Activated CD8-positive, alpha-beta T cell treated with anti-CD3 and anti-CD28 coated beads, Interleukin-2, amount 10 ng/mL, durations not matched to agents 7 days and 5 days (primary cell): ENCODE measurements at places on chromosomes 3 and 15. TPM values are rescaled to one million over a fixed set of nuclear protein-coding genes. Genes with fewer than 3 reads are reported as not detected.

DNA sequence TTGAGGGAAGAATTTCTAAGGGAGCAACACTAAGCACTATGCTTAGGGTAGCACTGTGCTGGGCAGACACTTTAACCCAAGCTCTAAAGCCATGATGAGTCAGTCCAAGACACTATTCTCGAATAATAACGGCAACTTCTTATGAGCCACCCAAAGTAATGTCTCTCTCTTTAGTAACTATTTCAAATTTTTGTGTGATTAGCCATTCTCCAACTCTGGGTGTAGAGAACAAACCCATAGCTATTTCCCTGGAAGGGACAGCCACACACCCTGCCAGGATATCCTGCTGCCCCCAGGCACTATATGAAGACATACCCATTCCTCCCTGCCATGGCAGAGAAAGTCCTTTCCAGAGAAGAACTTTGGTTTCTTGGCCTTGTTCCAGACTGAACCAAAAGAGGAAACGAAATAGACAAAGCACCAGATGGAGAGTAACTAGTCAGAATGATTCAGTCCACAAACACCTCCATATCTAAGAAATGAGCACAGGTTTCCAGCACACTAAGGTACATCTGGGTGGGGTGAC, 384.9 kb upstream of the THBS1 start:
- DNase-seq: no peak

GRCh38 chr3:144831955-144832716, 860.5 kb downstream of the DIPK2A start:
- DNase-seq: no peak

DNA sequence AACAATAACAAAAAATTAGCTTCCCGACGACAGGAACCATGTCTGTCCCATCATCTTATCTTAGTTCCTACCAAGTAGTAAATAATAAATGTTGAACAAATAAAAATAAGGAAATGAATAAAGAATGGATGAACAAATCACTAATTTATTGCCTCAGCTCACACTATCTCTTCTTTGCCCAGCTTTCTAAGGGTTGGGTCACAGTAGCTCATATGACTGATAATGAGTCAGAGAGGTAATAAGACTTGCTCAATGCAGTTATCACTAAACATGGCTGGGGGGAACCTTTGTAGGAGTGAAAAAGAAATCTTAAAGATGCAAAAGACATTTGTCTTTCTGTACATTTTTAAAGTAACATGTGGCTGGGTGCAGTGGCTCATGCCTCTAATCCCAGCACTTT, 182.2 kb downstream of the WDR76 start:
- DNase-seq: no peak

DNA sequence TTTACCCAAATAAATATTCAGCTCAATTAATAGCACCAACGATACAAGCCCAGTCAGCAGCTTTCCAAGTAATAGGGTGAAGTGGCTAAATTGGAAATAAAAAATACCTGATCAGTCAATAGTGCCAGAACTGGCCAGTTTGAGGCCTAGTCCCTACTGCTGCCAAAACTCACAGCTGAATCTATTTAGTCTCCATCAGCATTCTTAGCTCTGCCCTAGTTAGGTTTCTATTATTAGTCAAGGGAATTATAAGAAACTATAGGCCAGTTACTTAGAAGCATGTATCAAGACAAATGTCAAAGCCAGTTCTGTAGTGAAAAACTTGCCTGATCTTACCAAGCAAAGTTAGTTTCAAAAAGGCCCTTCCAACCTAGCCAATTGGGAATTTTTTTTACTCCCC, 146.2 kb upstream of the ZBTB20 start:
- DNase-seq: no peak

DNA sequence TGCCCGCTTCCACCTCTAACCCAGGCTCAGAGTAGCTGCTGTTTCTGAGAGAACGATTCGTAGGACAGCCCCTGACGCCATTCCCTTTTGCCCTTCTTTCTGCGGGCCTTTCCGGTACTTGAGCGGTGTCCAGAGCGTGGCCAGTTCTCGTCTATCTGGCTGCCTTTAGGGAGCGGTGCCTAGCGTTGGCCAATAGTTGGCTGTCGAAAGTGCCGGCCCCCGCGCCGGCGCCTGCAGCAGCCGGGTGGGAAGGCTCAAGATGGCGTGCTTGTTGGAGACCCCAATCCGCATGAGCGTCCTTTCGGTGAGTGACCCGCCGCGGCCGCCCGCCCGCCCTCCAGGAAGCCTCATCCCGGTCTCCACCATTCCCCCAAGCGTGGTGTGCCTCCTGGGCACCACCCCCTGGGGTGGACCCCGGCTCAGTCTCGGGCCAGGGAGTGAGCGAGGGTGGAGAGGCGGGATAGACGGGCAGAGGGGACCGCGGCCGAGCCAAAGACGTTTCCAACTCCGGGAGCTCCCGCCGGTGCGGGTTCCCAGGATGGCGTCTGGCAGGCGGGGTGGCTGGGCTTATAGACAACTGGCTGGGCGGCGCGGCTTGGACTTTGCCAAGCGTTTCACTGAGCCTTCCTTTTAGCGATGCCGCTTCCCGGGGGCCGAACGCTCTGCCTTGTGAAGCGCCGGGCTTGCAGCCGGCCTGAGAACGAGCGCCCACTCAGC, at the start of gene ARMC8:
Gene ARMC8, plus strand, starts transcription at position 6 of the 717 bp plus-strand sequence. Its CDS starts 254 bp downstream, at position 260.
- peak; percentile 53 for DNase-seq

DNA sequence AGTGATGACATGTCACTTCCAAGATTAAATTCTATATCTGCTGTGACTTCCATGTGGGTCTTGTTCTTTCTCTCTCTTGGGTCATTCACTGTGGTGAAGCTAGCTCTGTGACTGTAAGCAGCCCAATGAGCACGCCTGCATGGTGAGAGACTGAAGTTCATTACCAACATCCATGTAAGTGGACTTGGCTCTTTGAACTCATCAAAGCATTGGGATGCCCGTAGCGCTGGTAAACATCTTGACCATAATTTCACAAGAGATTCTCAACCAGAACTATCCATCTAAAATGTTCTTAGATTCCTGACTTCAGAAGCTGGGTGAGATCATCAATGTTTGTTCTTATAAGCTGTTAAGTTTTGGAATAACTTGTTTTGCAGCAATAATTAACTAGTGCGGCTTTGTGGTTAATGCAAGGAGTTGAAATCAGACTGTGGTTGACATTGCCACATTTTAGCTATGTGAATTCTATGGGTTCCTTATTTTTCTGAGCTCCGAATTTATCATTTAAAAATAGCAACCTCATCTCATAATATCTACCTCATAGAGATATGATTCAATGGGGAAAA, 31.6 kb upstream of the LRRC3B start:
- no peak for DNase-seq

- no peak for DNase-seq
Measured at GRCh38 chr3:129077222-129077621, 16.6 kb downstream of the GP9 start.

Gene IQSEC1
- 47.8 TPM for total RNA-seq

DNA sequence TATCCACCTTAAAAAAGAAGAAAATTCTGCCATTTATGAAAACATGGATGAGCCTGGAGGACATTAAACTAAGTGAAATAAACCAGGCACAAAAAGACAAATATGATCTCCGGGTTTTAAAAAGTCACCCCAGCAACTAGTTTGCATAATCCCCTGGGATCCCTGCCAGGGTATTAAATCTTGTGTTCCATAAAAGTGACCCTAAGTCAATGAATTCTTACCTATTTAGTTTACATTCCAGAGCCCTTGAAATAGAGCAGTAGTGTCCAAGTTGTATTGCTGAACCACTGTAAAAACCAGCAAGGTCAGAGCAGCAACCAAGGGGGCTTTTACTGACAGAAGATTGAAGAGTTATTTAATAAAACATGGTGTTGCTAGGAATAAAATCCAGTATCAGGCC, 716.8 kb upstream of the BCHE start:
- DNase-seq: no peak
